SIG-M5 (cell line): ENCODE measurements at places on chromosomes 7 and 10.

- no peak for DNase-seq
These were observed 19.0 kb downstream of the TMEM236 start for GRCh38 chr10:17771017-17771416.

- no peak for DNase-seq
These were observed 32.1 kb upstream of the EZH2 start for GRCh38 chr7:148916186-148916585.

DNA sequence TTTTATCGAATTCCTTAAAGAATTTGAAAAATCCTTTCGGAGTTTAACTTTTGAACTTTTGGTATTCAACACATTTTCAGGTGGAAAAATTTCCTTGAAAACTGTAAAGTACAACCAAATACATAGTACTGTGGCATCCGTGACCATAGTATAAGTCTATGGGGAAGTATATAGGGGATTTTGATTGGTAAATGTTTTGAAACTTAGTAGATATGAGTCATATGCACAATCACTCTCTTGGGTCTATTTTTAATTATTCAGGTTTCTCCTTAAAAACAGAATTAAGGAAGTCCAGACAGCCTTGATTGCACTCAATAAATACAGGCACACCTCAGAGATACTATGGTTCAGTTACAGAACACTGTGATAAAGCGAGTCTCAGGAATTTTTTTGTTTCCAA lies 64.2 kb downstream of the AVL9 start:
- DNase-seq = no peak

DNA sequence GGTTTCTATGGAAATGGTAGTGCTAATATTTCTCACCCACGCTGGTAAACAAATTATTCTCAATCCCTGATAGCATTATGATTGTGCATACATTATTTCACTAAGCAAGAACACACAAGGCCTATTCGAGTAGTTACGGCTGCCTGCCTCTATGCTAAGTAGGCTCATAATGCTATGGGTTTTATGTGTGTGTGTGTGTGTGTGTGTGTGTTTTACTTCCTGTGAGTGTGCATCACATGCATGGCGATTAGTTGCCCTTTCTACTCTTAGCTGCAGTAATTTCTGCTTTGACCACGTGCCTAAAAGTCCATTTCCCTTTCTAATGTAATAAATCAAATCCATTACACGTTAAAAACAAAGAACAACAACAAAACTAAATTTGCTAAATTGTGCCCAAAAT lies 117.0 kb downstream of the CHCHD3 start:
- no peak for DNase-seq

- no peak for DNase-seq
These were observed 260.1 kb downstream of the BMPER start for GRCh38 chr7:34165466-34165865.
